ENCODE measurements at places on chromosomes 7 and 10.

GRCh38 chr10:75926763-75927162, 495.3 kb downstream of the LRMDA start:
- DNase-seq: no peak

- DNase-seq: no peak
Measured at GRCh38 chr10:29508554-29509244, 126.1 kb downstream of the SVIL start.

DNA sequence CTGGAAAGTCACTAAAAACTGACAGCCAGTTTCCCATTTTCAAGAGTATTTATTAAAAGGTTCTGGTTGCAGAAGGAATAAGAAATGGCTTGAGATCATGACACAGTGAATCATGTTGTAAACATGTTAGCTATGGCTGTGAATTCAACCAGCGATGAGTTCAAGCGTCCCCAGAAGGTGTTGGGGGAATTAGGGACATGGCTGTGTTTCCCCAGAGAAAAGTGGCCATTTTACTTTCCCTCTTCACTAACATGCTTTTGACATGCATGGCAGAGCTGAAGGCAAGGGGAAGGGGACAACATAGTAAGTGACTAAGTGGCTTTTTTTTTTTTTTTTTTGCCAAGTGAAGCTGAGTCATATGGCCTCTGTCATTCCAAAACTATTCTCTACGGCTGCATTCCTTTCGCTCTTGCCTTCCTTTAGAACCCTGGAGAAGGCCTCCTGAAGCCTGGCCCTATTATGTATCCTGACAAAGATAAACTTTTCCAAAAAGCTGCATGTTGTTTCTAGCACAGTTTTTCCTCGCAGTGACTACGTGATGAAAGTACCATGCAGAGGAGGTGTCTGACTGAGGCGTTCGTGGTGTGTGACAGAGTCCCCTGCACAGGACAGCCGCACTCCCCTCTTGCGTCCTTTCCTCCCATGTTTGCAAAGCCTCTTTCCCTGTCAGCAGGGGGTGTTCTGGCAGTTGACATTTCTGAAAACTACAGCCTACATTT, 46.9 kb downstream of the EGFR start:
- no peak for DNase-seq

- no peak for DNase-seq
Measured at GRCh38 chr7:110307776-110308175, 783.2 kb upstream of the LRRN3 start.

- DNase-seq: no peak
Measured at GRCh38 chr10:114911052-114911711, 26.8 kb upstream of the TRUB1 start.

GRCh38 chr10:104472505-104472904, 118.9 kb downstream of the CFAP58 start:
- DNase-seq: no peak

DNA sequence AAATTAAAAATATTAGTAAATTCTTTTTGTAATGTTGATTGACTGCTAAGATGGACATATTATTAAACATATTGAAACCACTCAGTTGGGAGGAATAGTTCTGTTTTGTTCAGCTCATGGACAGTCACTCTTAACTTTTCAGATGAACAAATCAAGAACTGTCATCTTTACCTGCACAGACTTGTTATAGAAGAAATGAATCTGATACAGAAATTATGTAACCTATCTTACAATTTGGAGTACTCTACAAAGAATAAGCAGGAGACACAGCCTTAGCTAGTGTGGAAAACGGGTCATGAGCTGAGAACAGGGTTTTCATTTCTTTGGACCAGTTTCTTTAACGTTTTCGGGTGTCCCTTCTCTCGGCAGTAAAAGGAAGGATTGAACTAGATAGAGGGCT, 1.2 kb upstream of the ANLN start:
- no peak for DNase-seq

DNA sequence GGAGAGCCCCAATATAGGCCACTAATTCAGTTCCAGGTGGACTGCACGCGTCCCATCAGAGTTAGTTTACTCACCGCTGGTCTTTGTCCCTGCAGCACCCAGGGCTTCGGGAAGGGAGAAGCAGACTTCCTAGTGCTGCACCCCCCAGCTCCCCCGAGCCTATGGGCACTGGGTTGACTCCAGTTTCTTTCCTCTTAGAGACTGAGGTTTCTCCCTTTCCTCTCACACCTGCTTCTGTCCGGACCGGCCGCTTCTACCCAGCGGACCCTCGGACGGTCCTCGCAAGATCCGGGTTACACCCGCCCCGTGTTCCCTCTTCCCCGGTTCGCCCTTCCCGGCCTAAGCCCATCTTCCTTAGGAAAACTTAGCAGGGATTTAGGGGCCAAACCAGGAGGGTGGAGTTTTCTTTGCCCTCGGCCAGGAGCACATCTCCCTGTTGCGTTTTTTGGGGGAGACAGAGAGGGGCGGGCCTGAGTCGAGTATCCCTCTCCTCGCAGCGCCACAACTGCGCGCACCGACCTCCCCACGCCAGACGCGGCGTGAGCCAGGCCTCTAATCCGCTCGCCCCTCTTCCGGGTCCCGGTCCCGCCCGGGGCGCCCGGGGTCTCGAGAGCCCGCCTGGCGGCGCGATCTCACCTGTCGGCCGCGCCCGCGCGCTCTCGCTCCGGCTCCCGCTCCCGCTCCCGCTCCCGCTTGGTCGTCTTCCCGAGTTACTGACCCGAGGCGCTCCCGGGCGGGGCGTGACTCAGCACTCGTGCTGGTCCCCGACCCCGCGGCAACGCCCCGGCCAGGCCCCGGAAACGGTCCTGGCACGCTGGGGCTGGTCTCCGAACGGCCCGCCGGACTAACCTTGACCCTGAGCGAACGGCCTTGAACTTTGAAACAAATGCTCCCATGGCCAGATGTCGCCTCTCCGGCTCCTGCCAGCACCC, at the start of gene AIFM2:
TSS of gene AIFM2 (minus strand) at position 728 of the 932 bp plus-strand sequence. CDS start 8,741 bp downstream, outside the sequence.
- DNase-seq: peak; percentile 28

- no peak for DNase-seq
Measured at GRCh38 chr7:30304177-30304884, 19.9 kb downstream of the ZNRF2 start.

DNA sequence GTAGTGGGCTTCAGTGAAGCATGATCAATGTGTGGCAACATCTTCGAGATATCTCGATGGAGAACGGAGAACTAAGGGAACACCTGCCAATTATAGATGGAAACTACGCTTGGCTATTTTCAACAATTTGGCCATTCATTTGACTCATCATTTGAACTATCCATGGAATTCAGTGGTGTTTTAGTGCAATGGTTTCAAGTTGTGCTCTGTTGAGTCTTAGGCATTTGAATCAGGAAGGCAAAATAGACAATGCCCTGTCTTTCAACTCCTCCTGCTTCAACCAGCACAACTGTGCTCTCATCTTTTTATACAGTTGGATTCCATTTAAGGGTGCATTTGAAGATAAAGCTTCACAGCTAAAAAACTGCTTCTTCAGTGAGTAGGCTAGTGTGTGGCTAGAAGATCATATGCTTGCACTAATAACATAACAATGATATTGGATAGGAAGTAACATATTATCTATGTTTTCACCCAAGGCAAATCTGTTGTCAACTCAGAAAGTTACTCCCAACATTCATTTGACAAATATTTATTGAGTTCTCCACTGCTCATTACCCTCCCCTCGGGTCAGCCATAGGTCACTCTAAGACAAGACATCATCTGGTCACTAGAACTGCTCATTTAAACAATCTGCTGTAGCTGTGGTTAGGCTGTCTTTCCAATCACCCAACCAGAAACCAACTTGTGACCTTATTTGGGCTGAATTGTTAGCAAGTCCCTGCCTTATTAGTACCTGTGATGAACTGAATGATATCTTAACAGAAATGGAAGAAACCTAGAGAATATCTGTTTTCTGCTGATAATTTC, 314.1 kb upstream of the SP4 start:
- no peak for DNase-seq

DNA sequence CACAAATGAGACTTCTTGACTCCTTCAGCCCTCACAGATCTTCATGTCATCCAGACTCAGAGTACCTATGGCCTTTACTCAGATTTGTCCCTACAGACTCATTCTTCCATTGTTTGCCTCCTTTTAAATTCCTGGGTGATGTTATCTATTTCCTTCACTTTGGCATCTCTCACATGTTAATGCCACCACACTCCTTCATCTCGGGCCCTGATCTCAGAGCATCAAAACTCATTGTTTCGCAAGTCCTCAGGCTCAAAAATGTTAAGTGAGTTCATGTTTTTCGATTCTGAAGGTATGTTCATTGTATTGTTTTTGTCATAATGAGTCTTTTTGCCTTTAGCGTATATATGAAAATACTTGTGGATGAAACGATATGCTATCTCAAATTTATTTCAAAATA, 62.3 kb upstream of the AHR start:
- DNase-seq: no peak

GRCh38 chr7:4856336-4857057, 5.3 kb downstream of the PAPOLB start:
- DNase-seq: no peak

- DNase-seq: peak; percentile 76
Measured at GRCh38 chr7:87059525-87060287, at the start of gene ELAPOR2. TSS of gene ELAPOR2 (minus strand) at chr7:87059654. CDS start at chr7:87059513, 141 bp downstream.

DNA sequence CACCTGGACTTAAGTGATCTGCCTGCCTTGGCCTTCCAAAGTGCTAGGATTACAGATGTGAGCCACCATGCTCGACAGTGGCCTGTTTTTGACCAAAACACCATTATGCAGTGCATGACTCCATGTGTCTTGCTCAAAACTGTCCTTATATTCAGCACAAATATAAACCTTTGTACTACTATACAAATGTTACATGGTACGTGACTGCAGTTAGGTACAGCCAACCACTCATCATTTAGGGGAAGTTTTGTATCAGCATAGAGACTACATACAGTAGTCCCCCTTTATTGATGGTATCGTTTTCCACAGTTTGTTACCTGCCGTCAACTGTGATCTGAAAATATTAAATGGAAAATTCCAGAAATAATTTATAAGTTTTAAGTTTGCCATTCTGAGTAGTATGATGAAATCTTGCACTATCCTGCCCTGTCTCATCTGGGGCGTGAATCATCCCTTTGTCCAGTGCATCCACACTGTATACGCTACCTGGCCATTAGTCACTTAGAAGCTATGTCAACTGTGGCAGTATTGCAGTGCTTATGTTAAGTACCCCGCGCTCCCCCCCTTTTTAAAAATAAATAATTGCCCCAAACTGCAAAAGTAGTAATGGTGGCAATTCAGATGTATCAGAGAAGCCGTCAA, 23.3 kb upstream of the ZNF282 start:
- DNase-seq: no peak

GRCh38 chr10:43419997-43420368, 11.0 kb upstream of the HNRNPF start:
- no peak for DNase-seq

DNA sequence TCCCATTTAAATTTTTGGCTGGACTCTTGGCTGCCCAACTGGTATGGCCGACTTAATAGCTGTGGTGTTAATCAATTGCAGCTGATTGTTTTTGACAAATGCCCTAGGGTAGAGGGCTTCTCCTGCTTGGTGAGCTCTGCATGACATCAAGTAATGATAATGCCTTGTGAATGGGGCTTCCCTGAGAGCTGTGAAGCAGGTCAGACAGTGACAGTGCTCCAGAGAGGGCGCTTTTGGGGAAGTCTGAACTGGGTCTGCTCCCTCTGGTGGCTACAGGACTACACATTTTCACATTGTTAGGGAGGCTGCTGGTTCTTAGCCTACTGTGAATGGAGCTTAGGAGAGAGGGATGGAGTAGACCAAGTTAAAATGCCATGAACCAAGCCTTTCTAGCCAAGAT, 98.8 kb downstream of the SDK1 start:
- no peak for DNase-seq

DNA sequence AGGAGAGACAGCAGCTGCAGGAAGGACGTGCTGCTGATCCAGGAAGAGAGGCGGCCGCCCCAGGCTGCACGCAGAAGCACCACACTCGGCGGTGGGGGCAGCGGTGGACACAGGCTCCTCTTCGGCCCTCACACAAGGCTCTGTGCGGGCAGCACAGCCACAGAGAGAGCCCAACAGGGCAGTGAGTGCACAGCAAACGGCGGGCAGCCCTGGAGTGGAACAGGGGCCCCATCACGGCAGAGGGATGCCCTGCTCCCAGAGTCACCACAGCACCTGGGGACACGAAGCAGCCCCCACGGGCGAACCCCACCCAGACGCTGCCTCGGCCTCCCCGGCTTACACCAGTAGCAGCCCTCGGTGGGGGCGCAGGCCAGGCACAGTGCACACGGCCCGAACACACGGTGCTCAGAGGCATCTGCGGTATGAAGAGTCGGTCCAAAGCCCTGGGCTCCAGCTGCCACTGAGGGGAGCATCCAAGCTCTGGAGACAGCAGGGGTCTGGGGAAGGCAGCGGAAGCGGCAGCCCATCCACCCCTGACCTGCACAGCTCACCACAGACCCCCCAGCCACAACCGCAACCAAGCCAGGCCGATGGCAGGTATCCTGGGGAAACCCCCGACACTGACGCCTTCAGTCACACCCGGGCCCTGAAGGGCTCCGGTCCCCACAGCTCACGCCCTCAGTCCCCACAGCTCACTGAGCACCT, 16.8 kb downstream of the NUDT1 start:
- DNase-seq: no peak

DNA sequence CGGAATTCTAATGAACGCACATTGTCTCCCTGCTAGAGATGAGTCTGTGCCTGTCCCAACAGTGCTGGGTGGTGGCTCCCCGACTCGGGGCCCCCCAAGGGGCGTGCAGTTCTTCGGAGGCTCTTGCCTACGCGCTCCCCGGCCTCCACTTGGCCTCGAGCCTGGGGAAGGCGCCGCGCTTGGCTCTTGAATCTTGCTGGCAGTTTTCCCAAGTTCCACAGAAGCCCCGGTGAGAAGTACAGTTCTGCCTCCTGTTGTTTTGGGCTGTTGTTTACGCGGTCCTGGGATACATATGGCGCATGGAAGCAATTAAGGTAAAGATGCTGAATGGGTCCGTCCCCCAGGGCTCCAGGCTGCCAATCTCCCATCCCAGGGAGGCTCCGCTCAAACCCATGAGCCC, 32.6 kb upstream of the UNCX start:
- no peak for DNase-seq

GRCh38 chr7:137934176-137934826, 67.6 kb downstream of the CREB3L2 start:
- no peak for DNase-seq

GRCh38 chr7:100720279-100720670, at the start of gene EPO:
TSS of gene EPO (plus strand) at chr7:100720468. CDS start at chr7:100720981, 513 bp downstream.
- no peak for DNase-seq

DNA sequence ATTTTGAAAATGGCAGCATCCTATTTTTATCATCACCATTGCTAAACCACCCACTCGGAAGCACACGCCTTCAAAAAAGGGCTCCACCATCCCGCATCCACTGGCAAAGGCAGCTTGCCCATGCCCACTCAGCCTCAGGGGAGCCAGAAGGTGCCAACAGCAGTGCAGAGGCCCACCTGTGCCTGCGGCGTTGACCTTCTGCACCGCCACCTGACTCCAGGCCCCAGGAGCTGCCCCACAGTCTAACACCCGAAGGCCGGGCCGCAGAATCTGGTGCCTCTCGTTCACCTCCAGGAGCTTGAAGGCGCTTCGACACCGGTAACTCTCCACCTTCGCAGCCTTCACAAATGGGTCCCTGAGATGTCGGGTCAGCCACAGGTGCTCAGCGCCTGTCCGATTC, 2.8 kb downstream of the MRM2 start:
- DNase-seq: no peak

Measured in stimulated activated CD4-positive, alpha-beta T cell treated with anti-CD3 and anti-CD28 coated beads, Interleukin-12 subunit alpha, Interleukin-12 subunit beta, amount 100 ng/mL, for 48 hours (primary cell).